ENCODE measurements at places on chromosomes 13 and 19. TPM values are rescaled to one million over a fixed set of nuclear protein-coding genes. Genes with fewer than 3 reads are reported as not detected.
A peak's percentile ranks its signal among the peaks of the same experiment; 100 is the strongest.

ACP7 gene
- 0.57 TPM for total RNA-seq

CEACAM3 gene
- not detected for total RNA-seq

ICAM3 gene
- 1.4 TPM for total RNA-seq

CDC34 gene
- 105 TPM for total RNA-seq

FXYD7 gene
- not detected for total RNA-seq

FCGBP gene
- total RNA-seq, result 1.5 TPM

NRTN gene
- total RNA-seq, result 0.11 TPM

RASIP1 gene
- 0.17 TPM for total RNA-seq

DNA sequence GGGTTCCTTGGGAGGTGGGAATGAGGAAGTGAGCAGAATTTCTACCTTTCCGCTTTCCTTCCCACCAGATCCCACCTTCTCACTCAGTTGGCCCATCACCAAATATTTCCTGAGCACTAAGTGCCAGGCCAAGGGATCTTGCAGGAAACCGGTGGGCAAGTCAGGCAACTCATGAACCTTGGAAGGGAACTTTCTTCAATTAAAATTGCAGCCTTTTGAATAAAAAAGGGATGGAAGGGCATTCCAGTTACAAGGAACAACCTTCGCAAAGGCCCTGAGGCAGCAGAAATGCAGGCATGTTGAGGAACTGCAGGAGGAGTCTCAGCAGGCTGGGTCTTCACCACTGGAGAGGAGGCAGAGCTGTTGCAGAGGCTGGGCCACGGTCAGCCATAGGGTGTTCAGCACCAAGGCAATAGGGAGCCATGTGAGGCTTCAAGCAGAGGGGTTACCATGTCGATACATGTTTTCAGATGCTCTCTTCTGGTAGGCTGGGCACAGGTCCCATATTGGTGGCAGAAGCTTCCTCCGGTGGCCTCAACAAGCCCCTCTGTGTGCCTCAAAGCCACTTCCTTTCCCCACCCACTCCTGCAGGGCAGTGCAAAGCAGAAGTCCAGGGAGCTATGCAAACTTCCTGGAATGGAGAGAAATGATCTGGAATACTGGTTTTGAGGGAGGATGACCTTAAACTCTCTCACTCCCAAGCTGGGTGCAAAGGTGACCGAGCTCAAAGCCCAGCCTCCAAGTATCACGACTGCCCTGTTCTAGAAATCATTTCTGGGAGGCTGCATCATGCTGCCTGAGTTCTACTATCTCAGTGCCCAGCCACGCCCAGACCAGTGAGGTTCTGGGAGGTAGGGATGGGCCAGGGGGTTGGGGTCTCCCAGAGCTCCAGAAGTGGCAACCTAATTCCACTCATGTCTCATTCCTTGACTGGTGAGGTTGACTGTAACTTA, at the start of gene FUT6:
TSS of gene FUT6 (minus strand) at position 638 of the 953 bp plus-strand sequence. CDS start 7,135 bp downstream, outside the sequence.
- no peak for DNase-seq

GRCh38 chr19:55493052-55493644, 4.9 kb downstream of the SSC5D start:
- DNase-seq, result peak; percentile 59

- DNase-seq, result peak; percentile 19
Measured at GRCh38 chr19:39444598-39445195, 685 bp upstream of the SUPT5H start.

DNA sequence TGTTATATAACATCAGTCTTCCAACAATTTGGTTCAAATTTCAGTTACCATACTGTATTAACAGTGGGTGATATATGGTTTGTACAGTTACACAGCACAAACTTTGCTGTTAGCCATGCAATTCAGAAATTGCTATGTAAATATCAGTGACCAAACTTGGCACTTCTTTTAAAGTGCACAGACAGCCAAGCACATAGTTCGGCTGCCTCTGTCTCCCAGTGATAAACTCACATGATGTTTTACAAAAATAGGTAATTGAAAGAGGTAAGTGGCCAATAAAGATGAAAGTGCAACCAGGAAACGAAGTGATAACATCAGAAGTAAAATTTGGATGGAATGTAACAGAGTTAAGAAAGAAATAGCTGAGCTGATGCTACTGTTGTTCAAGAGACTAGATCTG, 143.9 kb downstream of the PCDH9 start:
- DNase-seq, result no peak

DNA sequence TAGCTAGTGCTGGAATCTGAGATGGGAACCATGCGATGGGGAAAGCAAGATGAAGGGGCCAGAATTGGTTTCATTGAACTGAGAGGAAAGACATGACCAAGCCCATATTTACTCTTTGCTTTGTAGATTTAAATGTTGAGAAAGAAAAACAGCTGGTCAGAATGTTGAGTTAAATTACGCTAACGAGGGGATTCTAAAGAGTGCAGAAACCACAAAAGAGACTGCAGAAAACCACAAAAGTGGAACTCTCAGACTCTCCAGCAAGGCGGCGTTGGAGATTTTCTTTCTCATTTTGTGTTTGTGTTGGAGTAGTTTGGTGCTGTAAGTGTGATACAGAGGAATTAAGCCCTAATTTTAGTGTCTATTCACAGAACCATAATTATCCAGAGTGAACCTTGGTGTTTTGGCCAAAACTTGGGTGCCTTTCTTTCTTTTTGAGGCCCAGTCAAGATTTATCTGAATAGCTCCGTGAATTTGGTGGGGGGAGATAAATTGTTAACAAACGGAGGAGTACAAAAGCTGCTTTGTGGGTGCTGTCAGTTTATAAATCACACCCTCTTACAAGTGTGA, 26.3 kb downstream of the SAE1 start:
- DNase-seq, result no peak

DNA sequence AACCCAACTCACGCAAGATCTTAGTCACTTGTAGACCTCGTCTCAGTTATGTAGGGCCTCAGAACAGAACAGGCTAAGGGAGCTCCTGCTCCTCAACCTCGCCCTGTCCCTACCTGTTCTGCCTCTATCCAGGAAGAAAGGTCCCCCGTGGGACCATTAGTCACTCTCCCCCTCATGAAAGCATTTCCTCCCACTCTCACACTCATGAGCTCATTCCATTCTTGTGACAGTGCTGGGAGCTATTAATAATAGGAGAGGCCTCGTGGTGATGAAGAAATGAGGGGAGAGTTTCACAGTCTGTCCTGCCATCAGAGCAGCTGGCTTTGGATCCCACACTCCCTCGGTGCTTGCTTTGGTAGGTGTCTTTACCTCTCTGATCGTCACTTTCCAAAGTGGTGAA, 10.2 kb downstream of the PPP2R1A start:
- no peak for DNase-seq

- DNase-seq, result no peak
Measured at GRCh38 chr19:1610579-1610978, 5.3 kb upstream of the UQCR11 start.

DNA sequence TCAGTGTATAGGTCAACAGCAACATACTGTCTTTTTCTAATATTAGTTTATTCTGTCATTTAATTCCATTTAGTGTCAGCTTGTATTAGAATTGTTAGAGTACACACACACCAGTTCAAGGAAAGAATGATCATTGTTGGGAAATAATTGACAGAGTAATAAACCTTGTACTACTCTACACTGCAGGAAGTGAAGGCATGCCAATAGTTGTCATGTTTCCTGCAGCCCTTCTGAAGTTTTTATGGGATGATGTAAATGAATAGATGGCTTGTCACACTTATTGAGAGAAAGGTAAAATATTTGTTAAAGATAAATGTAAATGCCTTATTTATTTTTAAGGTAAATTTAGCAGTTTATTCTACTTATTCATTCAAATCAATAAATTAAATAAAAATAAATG, 306.9 kb upstream of the KLHL1 start:
- DNase-seq, result no peak

DNA sequence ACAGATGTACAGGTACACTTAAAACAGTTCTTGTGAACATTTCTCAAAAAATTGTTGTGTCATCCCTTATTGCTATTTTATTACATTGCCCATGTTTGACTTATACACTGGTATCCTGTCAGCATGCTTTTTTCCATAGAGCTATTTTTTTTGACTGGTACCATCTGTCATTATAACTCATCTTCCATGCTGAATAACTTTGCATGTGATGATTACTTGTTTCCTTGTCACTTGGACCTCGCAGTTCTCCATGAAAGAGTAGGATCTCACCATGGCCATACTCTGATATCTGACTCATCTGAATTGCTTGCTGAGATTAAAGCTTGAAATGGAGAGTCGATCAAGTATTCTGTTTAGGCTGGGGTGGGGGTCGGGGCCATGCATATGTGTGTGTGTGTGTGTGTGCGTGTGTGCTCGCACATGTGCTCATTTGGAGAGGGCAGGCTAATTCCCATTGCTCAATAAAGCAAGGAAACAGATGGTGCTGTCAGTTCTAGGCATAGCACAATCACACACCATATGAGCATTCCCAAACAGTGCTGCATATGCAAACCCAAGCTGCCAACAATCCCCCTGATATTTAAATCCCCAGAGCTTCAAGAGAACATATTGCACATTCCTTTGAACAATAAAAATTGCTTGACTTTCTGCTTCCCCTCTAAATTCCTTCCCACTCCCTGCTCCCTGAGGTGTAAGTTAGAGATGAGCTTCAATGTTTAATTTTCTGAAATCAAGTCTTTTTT, 62.9 kb downstream of the NHLRC3 start:
- DNase-seq, result no peak

- no peak for DNase-seq
Measured at GRCh38 chr13:24199016-24199415, 38.5 kb downstream of the SPATA13 start.

- peak; percentile 56 for DNase-seq
Measured at GRCh38 chr19:3821156-3821555, 35.0 kb upstream of the MATK start.
